Activated gamma-delta T cell (primary cell): ENCODE measurements at places on chromosomes 7 and 10.

GRCh38 chr7:38674513-38674912 lies 43.3 kb upstream of the AMPH start:
- no peak for DNase-seq

GRCh38 chr7:5177060-5177459 lies 13.0 kb upstream of the WIPI2 start:
- no peak for DNase-seq

GRCh38 chr7:41007811-41008210 lies 695.1 kb downstream of the INHBA start:
- DNase-seq = no peak

DNA sequence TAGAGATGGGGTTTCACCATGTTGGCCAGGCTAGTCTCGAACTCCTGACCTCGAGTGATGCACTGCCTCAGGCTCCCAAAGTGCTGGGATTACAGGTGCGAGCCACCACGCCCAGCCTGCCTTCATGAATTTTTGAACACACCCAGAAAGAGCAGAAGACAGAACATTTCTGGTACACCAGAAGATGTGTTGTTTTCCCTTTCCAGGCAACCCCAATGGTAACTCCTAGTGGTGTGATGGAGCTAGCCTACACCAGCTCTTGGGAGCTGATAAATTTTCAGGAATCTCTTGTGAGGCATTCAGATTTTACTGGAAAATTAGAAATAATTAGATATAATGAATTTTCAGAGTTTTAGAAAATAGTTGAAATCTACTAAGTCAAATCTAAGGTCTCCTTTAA lies 904 bp upstream of the CCDC7 start:
- DNase-seq = no peak

- no peak for DNase-seq
These were observed 143.2 kb upstream of the COBL start for GRCh38 chr7:51459809-51460208.

DNA sequence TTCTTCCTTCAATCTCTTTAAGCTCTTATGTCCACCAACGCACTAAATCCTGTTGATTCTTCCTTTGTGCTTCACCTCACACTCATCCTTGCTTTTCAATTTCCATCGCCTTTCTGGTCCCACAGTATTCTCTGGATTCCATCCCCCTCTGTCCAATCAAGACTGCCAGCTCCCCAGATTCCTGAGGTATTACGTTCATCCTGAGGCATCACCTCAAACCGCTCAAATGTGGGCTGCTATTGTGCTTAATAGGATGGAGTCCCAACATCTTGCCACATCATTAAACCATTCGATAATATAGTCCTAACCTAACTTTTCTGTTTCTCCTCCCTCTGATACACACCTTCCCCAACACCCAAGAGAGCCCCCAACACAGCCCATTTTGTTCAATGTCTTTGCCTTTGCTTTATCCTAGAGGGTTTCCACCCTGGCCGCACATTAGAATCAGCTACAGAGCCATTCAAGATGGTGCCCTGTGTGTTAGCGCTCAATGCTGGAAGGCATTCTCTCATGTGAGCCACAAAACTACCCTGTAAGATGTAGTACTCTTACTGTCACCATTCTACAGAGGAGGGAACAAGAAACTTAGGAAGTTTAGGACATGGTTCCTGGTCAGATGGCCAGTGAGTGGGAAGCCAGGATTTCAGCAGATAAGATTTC lies 79.5 kb upstream of the LEP start:
- no peak for DNase-seq

- no peak for DNase-seq
These were observed 43.7 kb downstream of the DNAJB9 start for GRCh38 chr7:108613147-108613948.

- no peak for DNase-seq
These were observed 7.9 kb upstream of the EMX2 start for GRCh38 chr10:117534321-117535297.

DNA sequence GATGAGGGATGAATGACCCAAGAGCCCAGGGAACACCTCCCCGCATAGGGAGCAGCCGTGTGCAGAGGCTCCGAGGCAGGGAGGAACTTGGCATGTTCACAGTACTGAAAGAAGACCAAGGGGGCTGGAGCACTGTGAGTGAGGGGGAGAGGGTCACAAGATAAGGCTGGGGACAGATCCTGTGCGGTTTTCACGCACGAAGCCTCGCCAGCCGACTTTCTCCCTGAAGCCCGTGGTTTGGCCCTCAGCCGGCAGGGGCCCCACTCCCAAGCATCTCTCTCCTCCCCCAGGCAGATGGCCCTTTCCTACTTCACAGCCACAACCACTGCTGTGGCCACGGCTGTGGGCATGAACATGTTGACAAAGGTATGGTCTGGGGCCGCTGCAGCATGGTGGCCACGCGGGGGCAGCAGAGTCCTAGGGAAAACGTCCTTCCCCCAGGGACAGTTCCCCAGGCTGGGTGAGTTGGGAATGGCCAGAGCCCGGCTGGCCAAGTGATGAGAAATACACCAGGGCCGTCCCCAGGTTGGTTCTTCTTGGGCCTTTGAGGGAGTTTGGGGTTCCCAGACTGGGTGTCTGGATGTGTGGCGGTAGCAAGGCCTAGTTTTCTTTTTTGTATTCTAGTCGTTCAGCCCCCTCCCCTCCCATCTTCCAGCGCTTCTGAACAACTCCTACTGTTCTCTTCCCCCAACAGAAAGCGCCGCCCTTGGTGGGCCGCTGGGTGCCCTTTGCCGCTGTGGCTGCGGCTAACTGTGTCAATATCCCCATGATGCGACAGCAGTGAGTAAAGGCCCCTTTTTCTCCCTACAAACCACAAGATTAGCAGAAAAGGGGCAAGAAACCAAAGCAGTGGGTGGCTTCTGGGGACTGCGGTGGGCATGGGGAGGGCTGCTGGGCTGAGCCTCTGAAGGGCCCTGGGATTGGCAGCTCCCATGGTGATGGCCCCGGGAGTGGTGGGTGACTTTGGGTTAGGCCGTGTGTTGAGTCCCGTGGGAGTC lies 14.4 kb upstream of the WBP1L start:
- no peak for DNase-seq

- DNase-seq = no peak
These were observed 64.4 kb downstream of the NPTX2 start for GRCh38 chr7:98681511-98681910.

GRCh38 chr7:50142425-50143017 lies 49.5 kb upstream of the ZPBP start:
- no peak for DNase-seq

- DNase-seq = no peak
These were observed 134.8 kb downstream of the TMEM26 start for GRCh38 chr10:61318429-61318828.

GRCh38 chr7:2944739-2945138 lies 98.9 kb downstream of the CARD11 start:
- no peak for DNase-seq

DNA sequence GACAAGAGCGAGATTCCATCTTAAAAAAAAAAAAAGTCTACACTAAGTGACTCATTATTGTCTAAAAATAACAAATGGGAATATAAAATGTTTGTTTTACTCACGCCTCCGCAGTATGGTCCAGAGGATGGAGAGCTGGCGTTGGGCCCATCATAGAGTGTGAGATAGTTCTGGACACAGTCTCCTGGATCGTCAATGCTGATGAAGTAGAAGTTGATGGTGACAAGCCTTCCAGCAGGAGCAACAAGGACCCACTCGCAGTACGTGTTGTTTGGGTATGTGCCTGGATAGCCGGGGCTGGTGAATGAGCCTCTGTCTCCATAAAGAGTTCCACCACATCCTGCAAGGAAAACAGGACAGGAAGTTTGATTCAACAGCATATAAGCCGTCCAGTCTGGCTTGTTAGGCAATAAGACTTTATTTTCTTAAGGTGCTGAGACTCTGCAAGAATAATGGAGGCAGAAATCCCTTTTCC lies 11.5 kb upstream of the RSU1 start:
- DNase-seq = no peak

- no peak for DNase-seq
These were observed 3.0 kb upstream of the TMEM184A start for GRCh38 chr7:1558841-1559625.

- no peak for DNase-seq
These were observed 57.2 kb upstream of the PITRM1 start for GRCh38 chr10:3229815-3230214.

DNA sequence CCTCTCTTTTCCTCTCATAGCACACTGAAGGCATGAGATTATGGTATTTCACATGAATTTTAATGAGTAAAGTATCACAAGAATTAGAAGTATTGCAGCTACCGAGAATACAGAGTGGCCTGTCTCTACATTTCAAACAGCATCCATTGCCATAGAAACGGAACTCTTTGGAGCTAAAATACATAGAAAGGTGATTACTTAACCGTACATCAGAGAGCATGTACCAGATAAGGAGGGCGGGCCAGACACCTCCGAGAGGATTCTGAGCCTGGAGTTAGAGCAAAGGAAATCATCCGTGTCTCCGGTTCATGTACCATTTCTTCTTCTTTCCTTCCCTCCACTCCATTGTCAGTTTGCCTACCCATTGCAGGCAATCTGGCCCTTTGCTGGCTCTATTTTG lies 196.7 kb downstream of the KLF6 start:
- DNase-seq = no peak

- DNase-seq = no peak
These were observed 10.8 kb downstream of the STAMBPL1 start for GRCh38 chr10:88890681-88891381.

GRCh38 chr7:155533120-155533826 lies 13.1 kb downstream of the CNPY1 start:
- no peak for DNase-seq

DNA sequence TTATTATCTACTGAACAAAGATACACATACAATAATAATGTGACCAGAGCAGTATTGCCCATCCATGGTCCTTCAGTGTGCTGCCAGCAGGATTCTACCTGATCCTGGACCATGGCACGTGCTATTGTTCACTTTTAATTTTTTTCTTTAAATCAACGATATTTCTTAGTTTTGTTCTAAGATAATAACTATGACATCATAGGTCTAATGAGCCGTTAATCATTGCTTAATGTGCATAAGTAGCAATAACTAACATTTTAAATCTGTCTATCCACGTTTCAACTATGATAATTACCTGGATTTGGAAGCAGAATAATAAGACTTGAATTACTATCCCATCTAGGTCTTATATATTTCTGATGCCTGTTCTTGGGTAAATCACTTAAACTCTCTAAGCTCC lies 253.8 kb downstream of the SORCS1 start:
- no peak for DNase-seq

GRCh38 chr7:99755085-99755484 lies 20.1 kb upstream of the CYP3A7 start:
- DNase-seq = no peak

DNA sequence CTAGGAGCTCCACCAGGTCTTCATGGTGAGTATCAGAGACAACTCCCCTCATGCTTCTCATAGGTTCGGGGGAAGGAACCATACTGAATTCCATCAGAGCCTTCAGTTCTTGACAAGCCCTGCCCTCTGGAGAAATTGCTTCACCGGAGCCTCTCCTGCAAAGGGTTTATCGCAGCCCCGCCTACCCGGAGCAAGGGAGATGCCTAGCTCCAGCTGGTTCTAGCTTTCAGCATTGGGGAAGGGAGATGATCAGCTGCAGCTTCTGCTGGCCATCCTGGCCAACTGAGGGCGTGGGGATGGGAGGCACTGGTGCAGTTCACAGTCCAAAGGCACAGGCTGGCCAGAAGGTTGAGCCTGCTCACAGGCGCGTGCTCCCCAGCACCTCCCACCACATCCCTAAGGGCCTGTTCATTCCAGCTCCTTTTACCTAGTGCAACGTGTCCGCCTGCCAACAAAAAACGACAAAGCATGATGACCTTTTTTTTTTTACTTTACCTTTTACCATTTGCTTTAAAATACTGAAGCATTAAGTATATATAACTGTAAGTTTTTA lies 31.2 kb downstream of the LANCL2 start:
- no peak for DNase-seq

- no peak for DNase-seq
These were observed 162.9 kb downstream of the ARL5B start for GRCh38 chr10:18822156-18822555.

- DNase-seq = no peak
These were observed 49.8 kb downstream of the DOCK4 start for GRCh38 chr7:112156412-112156811.

DNA sequence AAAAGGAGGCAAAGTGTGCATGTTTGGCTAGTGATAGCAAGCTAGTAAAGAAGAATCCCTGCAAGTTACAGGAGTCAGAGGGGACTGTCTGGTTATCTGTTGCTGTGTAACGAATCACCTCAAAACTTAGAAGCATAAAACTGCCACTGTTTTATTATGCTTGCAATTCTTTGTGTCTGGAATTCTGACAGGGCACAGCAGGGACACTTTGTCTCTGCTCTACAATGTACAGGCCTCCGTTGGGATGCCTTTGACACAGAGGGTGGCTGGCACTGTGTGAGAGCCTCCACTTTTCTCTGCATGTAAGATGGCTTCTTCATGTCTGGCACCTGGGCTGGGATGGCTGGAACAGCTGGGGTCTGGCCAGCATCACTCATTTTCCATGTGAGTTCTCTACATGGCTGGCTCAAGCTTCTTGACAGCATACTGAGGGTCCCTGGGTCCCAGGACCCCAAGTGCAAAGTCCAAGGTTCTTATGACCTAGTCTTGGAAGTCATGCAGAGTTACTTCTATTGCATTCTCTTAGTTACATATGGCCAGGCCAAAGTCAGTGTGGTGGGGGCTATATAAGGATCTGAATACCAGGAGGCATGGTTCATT lies 276.9 kb downstream of the RPS24 start:
- no peak for DNase-seq

DNA sequence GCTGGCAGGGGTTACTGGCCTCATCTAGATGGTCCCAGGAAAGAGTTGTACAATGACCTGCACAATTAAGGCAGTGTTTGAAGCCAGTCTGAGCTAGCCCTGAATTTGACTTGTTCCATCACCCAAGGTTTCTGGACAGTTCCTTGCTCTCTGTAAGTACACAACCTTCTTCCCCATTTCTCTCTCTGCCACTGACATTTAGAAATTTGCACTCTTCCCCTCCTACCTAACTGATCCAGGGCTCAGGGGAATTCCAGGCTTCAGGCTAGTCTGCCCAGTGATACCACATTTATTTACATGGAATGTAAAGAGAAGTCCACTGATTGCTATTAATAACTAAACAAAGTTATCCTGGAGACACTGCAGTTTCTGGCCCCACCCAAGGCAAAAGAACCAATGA lies 139.0 kb upstream of the GPR26 start:
- no peak for DNase-seq

DNA sequence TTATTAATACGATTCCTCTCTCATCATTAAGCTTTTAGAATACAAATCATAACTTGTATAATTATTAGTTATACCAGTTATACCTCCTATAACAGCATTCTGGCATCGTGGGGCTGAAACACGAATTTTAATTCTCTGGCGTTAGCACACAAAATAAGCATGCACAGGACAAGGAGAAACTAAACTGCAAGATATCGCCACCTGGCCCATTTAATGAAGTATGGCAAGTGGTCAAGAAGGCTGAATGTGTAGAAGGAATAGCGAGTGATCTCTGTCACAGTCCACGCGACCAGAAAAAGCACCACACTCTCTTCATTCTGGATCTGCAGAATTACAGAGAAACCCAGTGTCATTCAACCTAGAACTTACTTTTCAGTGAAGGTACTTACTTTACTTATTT lies 18.1 kb downstream of the HACD1 start:
- DNase-seq = no peak
